Activated CD4-positive, alpha-beta T cell treated with anti-CD3 and anti-CD28 coated beads, Interleukin-2, amount 10 ng/mL, durations not matched to agents 24 days and 14 days (primary cell): ENCODE measurements at places on chromosomes 1 and 21.

- no peak for DNase-seq
Observed at GRCh38 chr21:34365809-34366208, 2.0 kb downstream of the KCNE2 start.

GRCh38 chr1:67429528-67430357 is 459 bp downstream of the SERBP1 start:
- peak; percentile 80 for DNase-seq

DNA sequence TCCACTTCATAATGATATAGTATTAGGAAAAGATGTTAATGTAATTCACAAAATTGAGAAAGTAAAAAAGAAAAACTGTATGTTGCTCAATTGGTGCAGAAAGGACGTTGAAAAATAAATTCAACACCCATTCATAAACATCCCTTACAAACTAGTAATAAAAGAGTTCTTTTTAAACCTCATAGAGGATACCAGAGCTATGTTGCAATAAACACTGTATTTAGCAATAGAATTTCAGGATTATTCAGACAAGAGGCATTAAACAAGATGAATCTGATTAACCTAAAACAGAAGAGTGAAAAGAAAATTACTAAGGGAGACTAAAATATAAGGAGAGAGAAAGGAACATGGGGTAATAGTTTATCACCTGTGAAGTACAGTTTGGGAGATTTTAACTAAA is 154.8 kb downstream of the NTPCR start:
- no peak for DNase-seq

DNA sequence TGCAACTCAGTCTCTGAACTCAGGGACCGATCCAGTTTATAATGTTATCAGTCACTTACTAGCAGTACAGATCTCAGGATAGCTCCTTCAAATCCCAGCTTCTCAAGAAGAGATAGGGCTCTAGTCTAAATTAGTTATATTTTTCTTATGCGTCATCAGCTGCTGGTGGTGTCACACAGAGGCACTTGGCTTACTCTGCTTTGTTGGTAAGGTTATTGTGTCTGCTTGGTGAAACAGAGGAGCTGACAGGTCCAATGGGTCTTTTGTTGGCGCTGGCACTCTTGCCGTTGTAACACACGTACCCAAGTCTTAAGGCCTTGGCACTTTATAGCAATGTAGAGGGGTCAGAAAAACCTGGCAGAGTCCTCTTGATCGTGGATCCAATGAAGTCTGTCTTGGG is 12.2 kb downstream of the TOR1AIP2 start:
- no peak for DNase-seq

DNA sequence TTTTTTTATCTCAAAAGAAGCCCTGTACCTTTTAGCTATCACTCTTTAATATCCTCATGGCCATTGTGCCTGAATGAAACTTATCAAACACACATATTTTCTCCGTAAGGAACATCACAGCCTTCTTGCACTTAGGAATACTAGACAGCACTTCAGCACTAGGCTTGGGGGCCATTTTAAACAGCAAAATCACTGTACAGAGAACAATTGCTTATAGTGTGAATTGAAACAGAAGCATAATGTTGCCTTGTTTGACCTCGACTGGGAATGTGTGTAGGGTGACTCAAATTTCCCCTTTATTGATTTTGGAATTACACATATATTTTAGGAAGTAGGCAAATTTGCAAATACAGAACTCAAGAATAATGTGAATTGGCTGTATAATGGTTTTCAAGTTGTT is 36.4 kb downstream of the KYAT3 start:
- DNase-seq, result no peak
